ENCODE measurements at places on chromosomes 2 and 18.

- DNase-seq: no peak
Measured at GRCh38 chr18:55220523-55220922, 261.3 kb upstream of the CCDC68 start.

DNA sequence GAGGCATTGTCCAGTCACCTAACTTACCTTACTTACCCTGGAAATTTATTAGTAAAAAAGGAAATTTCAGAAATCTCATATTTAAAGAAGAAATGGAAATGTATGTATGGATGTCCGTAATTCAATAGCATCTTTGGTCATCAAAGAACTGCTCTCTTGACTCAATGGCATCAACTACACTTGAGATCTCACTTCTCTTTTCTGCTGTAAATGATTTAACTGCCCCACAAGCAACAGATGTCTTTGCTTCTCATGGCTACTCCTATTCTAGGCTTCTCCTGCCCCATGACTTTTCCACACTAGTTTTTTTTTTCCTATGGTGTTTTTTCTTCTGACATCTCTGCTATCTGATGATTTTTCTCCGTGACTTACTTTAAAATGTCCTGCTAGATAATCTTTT lies 34.0 kb upstream of the ERMN start:
- no peak for DNase-seq

- DNase-seq: no peak
Measured at GRCh38 chr2:140770645-140771044, 1360.2 kb downstream of the LRP1B start.

DNA sequence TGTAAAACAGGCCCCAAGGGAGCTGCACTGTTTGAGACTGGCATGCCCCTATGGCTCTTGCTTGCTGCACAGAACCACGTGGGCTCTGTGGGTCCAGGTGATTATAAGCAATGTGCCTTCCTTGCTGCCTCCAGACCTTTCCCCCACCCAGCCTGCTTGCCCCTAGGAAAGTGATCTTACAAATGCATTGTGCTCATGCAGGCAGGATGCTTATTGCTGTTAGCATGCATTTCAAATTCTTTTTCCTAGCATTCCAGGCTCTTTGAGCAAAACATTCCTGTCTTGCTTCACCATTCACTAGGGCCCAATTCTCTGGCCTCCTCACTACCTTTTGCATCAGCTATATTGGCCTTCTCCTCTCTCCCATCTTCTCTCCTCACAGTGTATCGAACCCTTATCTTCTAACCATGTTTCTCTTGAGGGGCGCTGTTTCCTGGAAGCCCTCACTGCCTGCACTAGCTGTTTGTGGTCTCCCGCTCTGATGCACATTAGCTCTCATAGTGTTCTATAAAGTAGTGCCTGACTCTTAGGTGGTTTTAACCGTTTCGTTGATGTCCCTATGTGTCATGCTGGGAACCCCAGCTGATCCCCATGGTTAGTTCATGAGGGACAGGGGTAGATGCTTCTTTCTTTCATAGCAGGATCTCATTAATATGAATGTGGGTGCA lies 152.9 kb upstream of the EPAS1 start:
- peak; percentile 6 for DNase-seq

GRCh38 chr18:49725809-49726674 lies 87.3 kb downstream of the ACAA2 start:
- no peak for DNase-seq

GRCh38 chr2:100983684-100984310 lies 18.3 kb upstream of the RPL31 start:
- no peak for DNase-seq

- no peak for DNase-seq
Measured at GRCh38 chr2:110097506-110098220, 18.0 kb downstream of the MALL start.

DNA sequence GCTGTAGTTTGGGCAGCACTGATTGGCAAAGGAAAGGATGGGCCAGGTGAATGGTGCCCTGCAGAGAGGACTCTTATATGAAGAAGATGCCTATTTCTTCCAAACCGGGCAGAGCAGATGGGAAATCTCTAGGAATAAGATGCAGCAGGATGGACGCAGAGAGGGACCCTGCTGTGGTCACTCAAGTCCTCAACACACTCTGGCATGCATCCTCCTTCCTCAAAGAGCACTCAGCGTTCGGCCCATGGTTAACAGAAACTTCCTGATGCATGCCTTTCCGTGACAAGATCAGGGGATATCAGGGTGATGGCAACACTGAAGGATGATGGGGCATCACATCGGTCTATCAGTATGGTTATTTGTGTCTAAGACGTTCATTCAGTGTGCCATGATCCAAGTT lies 232.7 kb downstream of the TTC32 start:
- no peak for DNase-seq

DNA sequence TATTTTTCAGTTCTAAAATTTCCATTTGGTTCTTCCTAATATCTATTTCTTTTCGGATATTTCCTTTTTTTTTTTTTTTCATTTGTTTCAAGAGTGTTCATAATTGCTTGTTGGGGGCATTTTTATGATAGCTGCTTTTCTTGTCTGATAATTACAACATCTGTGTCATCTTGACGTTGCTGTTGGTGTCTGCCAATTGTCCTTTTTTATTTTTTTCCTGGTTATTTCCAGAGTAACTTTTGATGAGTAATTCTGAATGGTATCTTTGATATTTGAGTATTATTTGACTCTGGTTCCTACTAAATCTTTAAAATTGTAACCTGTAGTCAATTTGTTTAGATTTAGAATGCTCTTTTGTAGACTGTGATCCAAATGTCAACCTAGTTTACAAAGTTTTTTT lies 51.3 kb upstream of the CHRNA1 start:
- DNase-seq: no peak

- no peak for DNase-seq
Measured at GRCh38 chr2:235324324-235324723, 169.5 kb upstream of the AGAP1 start.

- no peak for DNase-seq
Measured at GRCh38 chr2:30145826-30146336, 926 bp upstream of the YPEL5 start.

GRCh38 chr2:143486976-143487375 lies 357.8 kb downstream of the ARHGAP15 start:
- DNase-seq: no peak
